ENCODE measurements at places on chromosomes 11 and 22.
A peak's percentile ranks its signal among the peaks of the same experiment; 100 is the strongest.

DNA sequence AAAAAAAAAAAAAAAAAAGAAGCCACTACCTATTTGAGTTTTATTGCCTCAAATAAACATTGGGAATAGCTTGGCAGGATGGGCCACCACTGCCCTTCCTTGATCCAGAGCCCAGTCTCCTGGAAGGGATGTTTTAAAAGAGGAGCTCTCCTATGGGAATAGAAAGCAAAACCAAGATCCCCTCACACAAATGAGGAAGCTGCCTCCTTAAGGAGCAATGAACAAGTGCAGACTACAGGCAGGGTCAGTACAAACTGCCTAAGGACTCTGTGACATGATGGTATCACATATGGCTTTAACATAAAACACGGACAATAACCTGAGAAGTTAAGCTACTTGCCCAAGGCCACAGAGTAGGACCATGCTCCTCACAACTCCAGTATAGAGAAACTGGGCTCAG is 120.8 kb downstream of the NAT10 start:
- DNase-seq: no peak

DNA sequence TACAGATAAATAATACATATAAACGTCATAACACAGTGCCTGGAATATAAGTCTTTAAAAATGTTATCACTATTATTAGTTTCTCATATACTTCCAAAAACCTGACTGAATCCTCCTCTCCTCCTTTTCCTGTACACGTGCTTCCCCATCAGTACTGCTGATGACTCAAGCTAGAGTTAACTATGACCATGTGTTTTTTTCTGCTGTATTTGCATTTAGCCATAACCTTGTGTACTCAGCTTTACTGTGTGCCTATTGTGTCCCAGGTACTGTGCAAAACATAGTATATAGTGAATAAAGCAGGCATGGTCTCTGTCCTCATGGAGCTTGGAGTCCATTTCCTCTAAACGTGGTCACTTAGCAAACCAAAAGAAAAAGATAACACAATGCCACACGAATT is 56.5 kb upstream of the ARHGAP32 start:
- peak; percentile 26 for DNase-seq

GRCh38 chr11:64342869-64343745 is 3.1 kb downstream of the CCDC88B start:
- DNase-seq: no peak

- DNase-seq: no peak
Measured at GRCh38 chr11:7655253-7656217, 17.8 kb downstream of the CYB5R2 start.

GRCh38 chr11:42329929-42330565 is 870.6 kb upstream of the LRRC4C start:
- DNase-seq: no peak

GRCh38 chr11:115961159-115962003 is 457.2 kb upstream of the CADM1 start:
- DNase-seq: no peak

DNA sequence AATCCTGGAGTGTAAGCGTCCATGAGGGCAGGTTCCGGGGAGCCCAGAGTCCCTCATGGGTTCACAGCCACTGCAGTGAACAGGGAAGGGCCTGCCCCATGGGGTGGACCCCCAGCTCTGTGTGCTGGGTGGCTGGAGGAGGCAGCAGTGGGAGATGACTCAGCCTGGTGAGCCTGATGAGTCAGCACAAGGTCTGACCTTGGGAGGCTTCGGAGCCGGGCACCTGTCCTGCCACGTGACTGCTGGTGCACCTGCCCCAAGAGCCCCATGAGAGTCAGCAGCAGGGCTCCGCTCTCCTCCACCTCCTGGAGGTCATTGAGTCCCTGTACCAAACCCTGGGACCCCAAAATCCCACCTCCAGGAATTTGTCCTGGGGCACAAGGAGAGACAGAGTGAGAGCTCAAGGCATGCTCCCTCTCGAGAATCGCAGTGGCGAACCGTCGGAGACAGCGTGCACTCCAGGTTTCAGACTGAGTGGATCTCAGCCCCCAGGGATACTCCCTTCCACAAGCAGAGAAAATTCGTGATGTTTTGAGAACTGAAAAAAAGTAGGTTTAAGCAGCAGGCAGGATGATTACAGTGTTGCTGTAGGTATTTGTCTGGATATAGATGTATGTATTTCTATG is 1221.7 kb downstream of the BRD1 start:
- no peak for DNase-seq
